ENCODE measurements at places on chromosomes 1 and 21.
A peak's percentile ranks its signal among the peaks of the same experiment; 100 is the strongest.

DNA sequence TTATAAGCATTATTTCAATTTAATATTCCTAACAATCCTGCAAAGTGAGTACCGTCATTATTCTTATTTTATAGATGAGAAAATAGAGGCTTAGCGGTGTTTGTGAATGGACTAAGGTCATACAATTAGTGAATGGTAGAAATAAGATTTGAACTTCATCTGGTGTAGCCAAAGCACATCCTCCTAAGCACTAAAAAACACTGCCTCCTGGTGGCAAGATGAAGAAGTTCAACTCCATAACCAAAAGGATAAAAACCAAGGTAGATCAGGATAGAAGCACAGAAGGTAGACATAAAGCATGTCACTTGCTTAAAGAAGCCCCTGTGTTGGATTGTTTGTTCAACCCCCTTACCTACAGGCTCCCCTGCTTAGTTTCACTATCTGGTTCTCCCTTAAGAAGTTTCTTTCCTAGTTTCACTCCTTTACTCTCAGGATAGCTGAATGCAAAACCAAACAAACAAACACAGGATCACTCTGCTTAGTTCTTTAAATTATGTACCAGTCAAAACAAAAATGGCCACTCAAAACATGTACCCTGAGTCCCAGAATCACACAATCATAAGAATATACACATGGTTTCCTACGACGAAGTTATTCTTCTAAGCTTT is 12.7 kb upstream of the AIM2 start:
- DNase-seq: no peak

- no peak for DNase-seq
Observed at GRCh38 chr1:231630558-231631205, 4.1 kb downstream of the DISC1 start.

GRCh38 chr21:16181018-16181417 is 451.2 kb downstream of the USP25 start:
- no peak for DNase-seq

DNA sequence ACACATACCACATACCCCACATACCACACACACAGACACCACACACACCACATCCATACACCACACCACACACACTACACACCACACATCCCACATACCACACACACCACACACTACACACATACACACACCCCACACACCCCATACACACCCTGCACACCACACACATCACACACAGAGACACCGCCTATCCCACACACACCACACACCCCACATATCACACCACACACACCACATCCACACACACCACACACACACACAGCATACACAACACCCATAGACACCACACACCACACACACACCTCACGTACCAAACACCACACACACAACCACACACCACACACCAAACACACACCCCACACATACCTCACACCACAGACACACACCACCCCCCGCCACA is 68.3 kb downstream of the SLC9A1 start:
- no peak for DNase-seq

DNA sequence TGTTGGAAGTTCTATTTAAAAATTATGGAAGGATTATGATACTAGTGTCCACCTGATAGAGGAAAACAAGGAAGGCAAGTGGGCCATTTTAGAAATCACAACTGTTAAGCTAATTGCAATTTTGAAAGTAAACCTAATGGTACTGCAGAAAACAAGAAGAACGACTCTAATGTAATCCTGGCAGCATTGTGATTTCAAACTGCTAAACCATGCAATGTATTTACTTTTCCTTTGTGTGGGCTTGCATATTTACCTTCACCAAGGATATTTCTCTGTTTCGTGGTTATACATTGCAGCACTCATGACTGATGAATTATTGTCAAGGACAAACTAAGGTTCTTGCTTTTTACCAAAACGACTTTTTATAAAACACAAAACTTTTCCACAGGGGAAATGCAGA is 88.1 kb downstream of the TM2D1 start:
- no peak for DNase-seq

DNA sequence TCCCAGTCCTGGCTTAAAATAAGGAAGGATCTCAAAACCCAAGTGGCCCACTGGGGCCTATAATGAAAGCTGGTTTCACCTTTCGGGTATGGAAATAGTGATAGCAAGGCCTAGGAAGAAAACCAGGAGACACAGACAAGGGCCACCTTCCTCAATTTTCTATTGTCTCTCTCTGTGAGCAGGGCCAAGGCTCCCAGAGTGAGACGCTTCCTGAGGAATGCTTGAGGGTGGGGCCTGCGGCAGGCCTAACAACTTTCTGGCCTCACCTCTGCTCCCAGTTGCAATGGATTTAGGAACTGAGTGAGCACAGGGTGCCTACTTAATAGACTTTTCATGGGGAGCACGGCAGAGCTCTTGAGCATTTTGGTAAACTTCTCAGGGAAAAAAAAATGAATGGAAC is 300.9 kb downstream of the ASTN1 start:
- DNase-seq: no peak

GRCh38 chr1:89911191-89911991 is 83.5 kb upstream of the ZNF326 start:
- no peak for DNase-seq

- peak; percentile 74 for DNase-seq
Observed at GRCh38 chr1:151130987-151131586, 15.3 kb downstream of the SEMA6C start.

DNA sequence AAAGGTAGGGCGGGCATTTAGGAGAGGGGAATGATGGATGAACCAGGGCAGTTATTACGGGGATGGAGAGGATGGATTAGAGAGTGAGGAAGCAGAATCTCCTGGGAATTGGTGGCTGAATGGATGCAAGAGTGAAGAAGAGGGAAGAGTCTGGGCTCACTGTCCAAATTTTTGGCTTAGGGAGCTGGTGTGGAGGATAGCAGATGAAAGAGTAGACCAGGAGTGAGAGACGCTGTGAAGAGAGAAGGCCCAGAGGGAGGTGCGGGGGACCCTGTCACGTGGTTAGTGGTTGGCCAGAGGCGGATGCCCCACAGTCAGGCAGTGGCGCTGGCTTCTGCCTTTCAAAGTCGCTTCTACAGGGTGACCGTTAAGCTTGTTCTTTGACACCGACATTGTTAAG is 78.4 kb downstream of the PEX14 start:
- DNase-seq: no peak

- no peak for DNase-seq
Observed at GRCh38 chr21:41643246-41643966, 123.4 kb downstream of the RIPK4 start.

GRCh38 chr1:41941381-41941780 is 22.7 kb upstream of the HIVEP3 start:
- DNase-seq: no peak

GRCh38 chr1:186535388-186536133 is 74.6 kb upstream of the PDC start:
- DNase-seq: no peak

DNA sequence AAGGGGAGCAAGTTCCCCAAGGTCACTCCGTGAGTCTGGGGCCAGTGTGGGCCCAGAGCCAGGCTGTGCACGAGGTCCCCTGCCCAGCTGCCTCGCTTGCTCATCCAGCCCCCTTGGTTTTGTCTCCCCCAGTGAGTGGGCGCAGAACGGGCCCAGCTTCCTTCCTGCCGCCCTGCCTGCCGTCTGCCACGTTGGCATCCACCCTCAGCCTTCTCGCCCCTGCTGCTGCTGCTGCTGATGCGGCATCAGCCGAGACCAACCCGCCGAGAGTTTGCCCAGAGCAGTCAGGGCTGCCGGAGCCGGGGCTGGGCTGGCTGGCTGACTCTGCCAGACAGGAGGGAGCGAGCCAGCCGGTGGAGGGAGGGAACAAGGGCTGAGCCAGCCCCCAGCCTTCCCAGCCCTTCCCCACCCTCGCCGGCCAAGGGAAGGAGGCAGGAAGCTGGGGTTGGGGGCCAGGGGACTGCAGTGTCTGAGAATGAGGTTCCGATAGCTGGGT is 31.4 kb upstream of the WASF2 start:
- no peak for DNase-seq

- no peak for DNase-seq
Observed at GRCh38 chr1:2202843-2203601, 8.4 kb upstream of the FAAP20 start.

GRCh38 chr1:212479188-212479587 is 46.5 kb downstream of the NENF start:
- no peak for DNase-seq

GRCh38 chr1:106755682-106756406 is 300.6 kb upstream of the PRMT6 start:
- no peak for DNase-seq

GRCh38 chr1:180231506-180231921 is 1.4 kb downstream of the LHX4 start:
- no peak for DNase-seq

DNA sequence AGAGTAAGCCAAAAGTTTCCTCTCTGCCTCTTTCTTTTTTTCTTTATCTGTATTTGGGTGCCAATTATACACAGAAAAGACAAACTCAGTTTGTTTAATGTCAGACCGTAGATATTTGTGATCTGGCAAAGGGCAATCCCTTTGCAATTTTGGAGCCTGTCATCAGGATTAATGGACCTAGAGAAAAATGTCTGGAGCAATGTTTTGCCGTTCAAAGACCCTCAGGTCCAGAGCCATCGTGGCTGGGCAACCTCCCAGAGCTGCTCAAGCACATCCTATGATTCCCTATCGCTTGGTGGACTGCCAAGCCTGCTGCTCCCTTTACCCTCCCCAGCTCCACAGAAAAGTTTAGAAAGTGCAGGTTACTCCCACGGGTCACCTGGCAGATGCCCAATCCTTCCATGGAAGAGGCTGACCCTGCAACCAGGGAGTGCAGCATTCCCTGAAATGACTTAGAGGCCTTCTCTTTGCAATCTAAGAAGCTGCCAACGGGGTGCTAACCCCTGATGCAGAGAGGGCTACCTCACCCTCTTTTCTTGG is 112.5 kb upstream of the NGF start:
- DNase-seq: no peak

GRCh38 chr21:30434033-30434631 is 4.1 kb downstream of the KRTAP13-4 start:
- peak; percentile 16 for DNase-seq

GRCh38 chr1:40363721-40364120 is 9.8 kb upstream of the SMAP2 start:
- no peak for DNase-seq

DNA sequence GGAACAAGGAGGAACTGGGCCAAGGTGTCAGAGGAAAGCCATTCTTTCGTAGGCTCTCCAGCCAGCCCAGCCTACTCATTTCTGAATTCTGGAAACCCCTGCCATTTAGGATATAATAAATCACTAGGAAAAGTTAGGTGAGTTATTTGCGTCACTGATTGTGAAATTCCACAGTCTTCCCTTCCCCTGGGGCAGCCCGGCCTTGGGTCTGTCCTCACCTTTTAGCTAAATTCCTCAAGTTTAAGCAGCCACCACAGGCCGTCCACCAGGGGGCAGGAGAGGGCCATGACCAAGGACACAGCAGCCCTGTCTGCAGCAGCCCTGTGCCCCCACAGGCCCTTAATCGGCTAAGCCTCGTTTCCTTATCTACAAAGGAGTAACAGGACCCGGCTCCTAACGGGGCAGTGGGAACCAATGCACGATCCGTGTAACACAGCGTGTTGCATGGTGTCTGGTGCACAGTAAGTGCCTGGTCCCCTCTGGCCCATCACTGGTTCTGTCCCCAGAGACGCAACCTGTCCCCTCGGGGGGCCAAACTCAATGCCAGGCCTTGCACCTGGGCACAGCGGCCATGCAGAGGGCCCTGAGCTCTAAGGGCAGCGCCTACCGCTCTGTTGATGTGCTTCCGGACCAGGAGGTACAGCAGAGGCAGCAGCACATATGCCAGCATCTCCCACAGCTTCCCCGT is 18.1 kb downstream of the GPR157 start:
- DNase-seq: peak; percentile 93

DNA sequence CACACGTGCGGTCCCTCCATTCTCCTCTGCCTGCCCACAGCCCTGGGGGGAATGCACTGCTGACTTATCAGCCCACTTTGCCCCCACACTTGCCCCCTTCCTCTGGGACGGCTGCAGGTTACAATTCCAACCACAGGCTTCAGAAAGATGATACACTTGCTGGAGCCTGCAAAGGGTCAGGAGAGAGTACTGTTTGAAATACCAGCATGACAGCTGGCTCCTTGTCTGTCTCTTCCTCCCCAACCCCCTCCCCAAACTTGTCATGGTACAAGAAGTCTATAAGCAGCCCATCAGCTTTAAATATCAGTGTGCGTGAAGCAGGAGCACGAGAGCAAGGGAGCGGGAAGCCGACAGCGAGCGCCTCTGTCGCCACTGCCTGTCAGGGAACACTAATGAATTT is 62.4 kb downstream of the ERI3 start:
- no peak for DNase-seq

GRCh38 chr1:159791461-159791860 is 10.7 kb downstream of the DUSP23 start:
- DNase-seq: no peak

DNA sequence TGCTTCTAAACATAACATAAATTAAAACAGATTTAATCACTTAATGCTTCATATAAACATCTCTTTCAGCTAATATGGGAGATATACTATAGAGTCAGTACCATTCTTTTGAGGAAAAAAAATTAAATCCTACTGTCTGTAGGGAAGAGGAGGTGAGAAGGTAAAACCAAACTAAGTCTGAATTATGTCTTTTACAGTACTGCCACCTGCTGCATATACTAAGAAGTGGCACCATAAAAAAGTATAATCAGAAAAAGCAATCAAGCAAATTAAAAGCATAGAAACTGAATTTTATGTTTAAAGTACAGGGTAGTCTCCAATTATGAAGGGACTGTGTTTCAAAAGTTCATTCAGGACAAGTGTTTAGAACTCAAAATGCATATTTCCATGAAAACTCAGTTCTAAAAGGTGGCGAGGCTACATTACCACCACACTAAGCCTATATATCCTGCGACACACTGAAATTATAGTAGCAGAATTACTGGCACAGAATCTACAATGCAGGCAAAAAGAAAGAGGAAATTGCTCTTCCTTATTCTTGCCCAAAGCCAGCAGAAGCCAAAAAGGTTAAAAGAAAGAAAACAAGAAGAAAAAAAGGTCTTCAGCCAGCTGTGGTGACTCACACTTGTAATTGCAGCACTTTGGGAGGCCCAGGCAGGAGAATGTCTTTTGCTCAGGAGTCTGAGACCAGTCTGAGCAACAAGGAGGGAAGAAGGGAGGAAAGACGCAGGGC is 9.0 kb downstream of the NSL1 start:
- no peak for DNase-seq

GRCh38 chr1:147565189-147565980 is 24.1 kb downstream of the BCL9 start:
- DNase-seq: no peak

DNA sequence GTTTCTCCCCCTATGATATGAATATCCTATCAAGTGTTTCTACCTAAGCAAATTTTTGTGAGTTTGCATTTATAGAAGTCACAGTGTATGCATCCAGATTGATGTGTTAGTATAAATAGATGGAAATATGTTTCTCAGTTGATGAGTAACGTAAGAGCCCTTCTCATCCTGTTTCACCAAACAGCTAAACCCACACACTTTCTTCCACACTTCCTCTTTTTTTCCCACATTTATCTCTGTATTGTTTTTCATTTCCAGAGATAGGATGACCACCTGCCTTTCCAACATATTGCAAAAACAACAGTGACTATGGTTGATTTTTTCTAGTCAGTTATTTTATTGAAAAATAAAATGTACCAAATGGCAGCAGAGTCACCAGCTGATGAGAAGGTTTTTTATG is 490.1 kb downstream of the NEGR1 start:
- no peak for DNase-seq

GRCh38 chr1:64357422-64357821 is 112.5 kb upstream of the CACHD1 start:
- DNase-seq: no peak

GRCh38 chr21:36105327-36105842 is 29.5 kb upstream of the CBR3 start:
- DNase-seq: no peak

GRCh38 chr1:84719543-84720217 is 29.4 kb upstream of the SSX2IP start:
- DNase-seq: no peak
